HT-29 (cell line): ENCODE measurements at places on chromosomes 7 and 10. TPM values are rescaled to one million over a fixed set of nuclear protein-coding genes. Genes with fewer than 3 reads are reported as not detected.

The CYP3A7 gene
- total RNA-seq: 0.10 TPM in 1 of 2 replicates, not detected in the other

DNA sequence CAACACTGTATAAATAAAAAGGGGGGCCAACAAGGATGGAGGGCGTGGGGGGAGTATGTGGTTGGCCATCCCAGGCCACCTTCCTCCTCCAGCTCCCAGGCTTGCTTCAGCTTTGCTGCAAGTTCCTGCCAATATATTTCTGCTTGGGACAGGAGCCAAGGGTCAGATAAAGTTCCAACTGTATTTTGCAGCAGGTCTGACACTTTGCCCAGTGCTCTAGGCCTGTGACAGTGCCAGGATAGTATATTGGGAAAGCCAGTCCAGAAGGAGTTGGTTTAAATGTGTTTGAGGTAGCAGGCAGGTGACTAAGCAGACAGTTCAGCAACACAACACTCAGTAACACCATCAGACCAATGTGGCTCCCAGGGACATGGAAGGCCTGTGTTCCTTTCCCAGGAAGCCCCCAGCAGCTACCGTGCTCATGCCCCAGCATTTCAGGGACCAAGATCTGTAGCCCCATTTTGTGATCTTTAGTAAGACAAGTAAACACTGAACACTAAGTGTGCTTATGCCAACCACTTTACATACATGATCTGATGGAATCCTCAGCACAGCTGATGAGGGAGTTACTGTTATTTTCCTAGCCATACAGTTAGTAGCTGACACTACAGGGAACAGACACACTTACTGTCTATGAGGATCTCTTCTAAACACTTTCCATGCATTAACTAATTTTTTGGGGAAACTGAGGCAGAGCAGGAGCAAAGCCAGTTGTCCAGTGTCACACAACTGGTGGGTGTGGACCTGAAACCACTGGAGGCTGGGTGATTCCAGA lies 38.9 kb downstream of the DNAJB12 start:
- DNase-seq: peak; percentile 78

- no peak for DNase-seq
Observed at GRCh38 chr7:139692723-139693122, 85.1 kb downstream of the HIPK2 start.

GRCh38 chr7:39414224-39415035 lies 151.8 kb upstream of the YAE1 start:
- DNase-seq: no peak

- DNase-seq: no peak
Observed at GRCh38 chr10:112904000-112904399, 46.0 kb upstream of the TCF7L2 start.

The COL26A1 gene
- total RNA-seq: not detected in 2 replicates

- DNase-seq: no peak
Observed at GRCh38 chr7:158655931-158656441, 48.6 kb downstream of the NCAPG2 start.

GRCh38 chr7:117184367-117184766 lies 138.5 kb downstream of the WNT2 start:
- no peak for DNase-seq

GRCh38 chr7:45695249-45695995 lies 121.3 kb downstream of the ADCY1 start:
- DNase-seq: no peak

The LIPF gene
- not detected in 2 replicates for total RNA-seq

The PNLIPRP3 gene
- not detected in 2 replicates for total RNA-seq

The ITGB8 gene
- total RNA-seq: 24.4 and 25.4 TPM in 2 replicates

GRCh38 chr7:107948645-107949442 lies 54.1 kb downstream of the LAMB1 start:
- DNase-seq: peak; percentile 52

The ELAPOR2 gene
- total RNA-seq: 0.23 and 2.3 TPM in 2 replicates

GRCh38 chr10:4006051-4006450 lies 221.0 kb upstream of the KLF6 start:
- DNase-seq: no peak

DNA sequence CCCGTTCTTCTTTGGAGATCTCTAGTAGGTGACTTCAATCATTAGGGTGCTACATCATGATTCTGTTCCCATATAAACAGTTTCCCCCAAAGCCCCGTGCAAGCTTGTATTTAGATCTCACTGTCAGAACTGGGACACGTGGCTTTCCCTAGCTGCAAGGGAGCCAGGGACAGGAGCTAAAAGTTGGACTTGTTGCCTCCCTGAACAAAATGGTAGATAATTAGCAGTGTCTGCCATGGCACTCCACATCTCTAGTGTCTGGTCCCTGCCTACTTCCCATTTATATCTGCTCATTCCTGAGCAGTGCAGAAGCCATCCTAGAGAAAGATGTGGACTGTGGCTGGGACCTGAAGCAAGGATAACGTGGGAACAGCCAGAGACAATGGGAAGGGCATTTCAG lies 76.6 kb upstream of the FGFR2 start:
- DNase-seq: no peak

The ATG9B gene
- 0.47 and 1.0 TPM in 2 replicates for total RNA-seq

DNA sequence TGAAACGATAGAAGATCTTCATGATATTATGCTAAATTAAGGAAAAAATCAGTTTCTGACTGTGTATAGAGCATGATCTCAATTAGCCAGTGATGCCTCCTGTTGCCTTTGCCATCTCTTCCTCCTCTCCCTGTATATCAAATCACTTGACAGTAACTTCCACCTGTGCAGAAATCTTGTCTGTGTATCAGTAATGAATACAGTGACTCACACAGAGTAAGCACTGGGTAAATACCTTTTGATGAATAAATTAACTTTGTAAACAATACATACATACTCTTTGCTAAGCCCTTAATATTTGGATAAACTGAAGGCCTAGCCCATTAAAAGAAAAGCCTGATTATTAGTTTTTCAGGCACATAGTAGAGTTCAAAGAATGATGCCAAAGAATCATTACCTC lies 610.6 kb upstream of the NRP1 start:
- no peak for DNase-seq

GRCh38 chr10:52232561-52233350 lies 81.3 kb upstream of the DKK1 start:
- peak; percentile 60 for DNase-seq

GRCh38 chr7:54995166-54995565 lies 23.7 kb upstream of the EGFR start:
- DNase-seq: no peak

GRCh38 chr7:139718859-139719258 lies 58.9 kb downstream of the HIPK2 start:
- DNase-seq: no peak

The SFTPA1 gene
- total RNA-seq: not detected in 2 replicates

GRCh38 chr10:98472196-98472595 lies 25.5 kb upstream of the HPS1 start:
- no peak for DNase-seq

DNA sequence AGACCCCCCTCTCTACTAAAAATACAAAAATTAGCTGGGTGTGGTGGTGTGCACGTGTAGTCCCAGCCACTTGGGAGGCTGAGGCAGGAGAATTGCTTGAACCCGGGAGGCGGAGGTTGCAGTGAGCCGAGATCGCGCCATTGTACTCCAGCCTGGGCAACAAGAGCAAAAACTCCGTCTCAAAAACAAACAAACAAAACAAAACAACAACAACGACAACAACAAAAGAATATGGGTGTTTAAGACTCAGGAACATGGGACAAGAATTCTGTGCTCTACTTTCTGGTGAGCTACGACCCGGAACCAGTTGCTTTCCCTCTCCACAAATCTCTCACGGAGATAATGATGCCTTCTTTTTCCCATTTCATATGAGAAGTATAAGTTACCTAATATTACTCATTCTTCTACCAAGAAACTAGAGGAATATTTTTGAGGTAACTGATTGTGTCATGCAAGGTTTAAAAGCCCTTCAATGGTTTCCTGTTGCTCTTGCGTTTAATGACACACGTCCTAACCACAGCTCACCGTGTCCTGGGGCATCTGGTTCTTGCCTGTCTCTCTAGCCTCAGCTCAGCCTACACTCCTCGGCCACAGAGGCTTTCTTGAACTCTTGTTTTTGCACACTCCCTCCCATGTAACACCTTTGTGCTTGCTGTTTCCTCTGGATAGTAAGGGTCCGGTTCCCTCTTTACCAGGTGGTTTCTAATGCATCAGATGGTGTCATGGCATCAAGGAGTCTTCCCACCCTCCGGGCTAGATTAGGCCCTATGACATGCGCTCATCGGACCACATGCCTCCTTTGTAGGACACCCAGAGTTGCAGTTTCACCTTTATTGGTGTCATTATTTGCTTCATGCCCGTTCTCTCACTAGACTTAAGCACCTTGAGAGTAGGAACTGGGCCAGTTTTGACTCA lies 67.5 kb downstream of the PFKFB3 start:
- no peak for DNase-seq

GRCh38 chr10:62498271-62498670 lies 124.1 kb downstream of the ZNF365 start:
- no peak for DNase-seq

The ANKRD2 gene
- total RNA-seq: 0.23 TPM in 1 of 2 replicates, not detected in the other

The MSMB gene
- total RNA-seq: not detected in 2 replicates

The LRRC18 gene
- not detected in 2 replicates for total RNA-seq

DNA sequence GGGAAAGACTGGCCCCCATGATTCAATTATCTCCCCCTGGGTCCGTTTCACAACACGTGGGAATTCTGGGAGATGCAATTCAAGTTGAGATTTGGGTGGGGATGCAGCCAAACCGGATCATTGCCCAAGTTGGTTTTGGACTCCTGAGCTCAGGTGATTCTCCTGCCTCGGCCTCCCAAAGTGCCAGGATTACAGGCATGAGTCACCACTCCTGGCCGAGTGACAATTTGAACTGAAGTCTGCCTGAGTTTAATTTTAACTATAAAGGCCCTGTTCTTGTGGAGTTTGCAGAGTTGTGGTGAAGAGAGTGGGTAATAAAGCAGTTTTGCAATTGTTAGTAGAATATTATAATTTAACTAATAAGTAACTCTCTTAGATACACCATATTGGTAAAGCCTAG lies 78.3 kb downstream of the GALNT17 start:
- DNase-seq: no peak

DNA sequence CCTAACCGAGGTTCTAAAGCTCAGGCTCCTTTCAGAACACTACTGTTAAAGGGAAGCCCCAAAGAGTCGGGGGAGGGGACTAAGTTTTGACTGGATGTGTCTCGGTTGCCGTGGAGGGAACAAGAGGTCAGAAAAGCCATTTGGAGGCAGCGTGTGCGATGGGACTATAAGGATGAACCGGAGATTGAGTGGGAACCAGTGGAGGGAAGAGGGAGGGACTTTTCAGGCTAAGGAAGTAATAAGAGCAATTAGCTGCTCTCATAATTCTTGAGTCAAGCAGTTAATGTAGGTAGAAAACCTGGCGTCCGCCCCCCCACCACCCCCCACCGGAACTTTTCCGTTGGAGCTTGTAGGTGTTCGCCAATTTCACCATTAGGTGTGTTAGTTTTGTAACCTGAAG lies 491 bp upstream of the AKAP9 start:
- peak; percentile 67 for DNase-seq

The CRHR2 gene
- total RNA-seq: not detected in 2 replicates
